ENCODE measurements at places on chromosomes 5 and 9.

- no peaks in the 10 kb centered on the region for H3K36me3 ChIP-seq
- H3K27ac ChIP-seq: peak within 1 kb of the TSS; percentile 45
- no peaks in the 10 kb centered on the region for H3K4me1 ChIP-seq
- peak; percentile 79 for ATAC-seq
Observed at GRCh38 chr9:90801241-90801972, at the start of gene SYK. SYK (plus strand) TSS chr9:90801819; CDS start chr9:90843899, 42,080 bp downstream.

- no peaks in the 10 kb centered on the region for H3K36me3 ChIP-seq
- no peak for ATAC-seq
- no peaks in the 10 kb centered on the region for H3K4me1 ChIP-seq
Observed at GRCh38 chr5:101047181-101047580, 144.1 kb upstream of the ST8SIA4 start.

GRCh38 chr5:151125421-151125820, 32.2 kb downstream of the ANXA6 start:
- no peak overlapping the region for H3K4me3 ChIP-seq
- peaks cover 72% of the 10 kb centered on the region for H3K4me1 ChIP-seq
- no peaks in the 10 kb centered on the region for H3K27me3 ChIP-seq
- ATAC-seq: no peak
- no peak overlapping the region for H3K27ac ChIP-seq

GRCh38 chr5:66969484-66969883, 227.1 kb downstream of the CD180 start:
- no peak for ATAC-seq
- H3K4me3 ChIP-seq: no peak overlapping the region
- H3K4me1 ChIP-seq: no peaks in the 10 kb centered on the region
- H3K27ac ChIP-seq: no peak overlapping the region

- H3K4me1 ChIP-seq: no peaks in the 10 kb centered on the region
- no peak overlapping the region for H3K4me3 ChIP-seq
- no peak overlapping the region for H3K27ac ChIP-seq
Observed at GRCh38 chr9:128721487-128722010, 2.4 kb downstream of the ZDHHC12 start.

DNA sequence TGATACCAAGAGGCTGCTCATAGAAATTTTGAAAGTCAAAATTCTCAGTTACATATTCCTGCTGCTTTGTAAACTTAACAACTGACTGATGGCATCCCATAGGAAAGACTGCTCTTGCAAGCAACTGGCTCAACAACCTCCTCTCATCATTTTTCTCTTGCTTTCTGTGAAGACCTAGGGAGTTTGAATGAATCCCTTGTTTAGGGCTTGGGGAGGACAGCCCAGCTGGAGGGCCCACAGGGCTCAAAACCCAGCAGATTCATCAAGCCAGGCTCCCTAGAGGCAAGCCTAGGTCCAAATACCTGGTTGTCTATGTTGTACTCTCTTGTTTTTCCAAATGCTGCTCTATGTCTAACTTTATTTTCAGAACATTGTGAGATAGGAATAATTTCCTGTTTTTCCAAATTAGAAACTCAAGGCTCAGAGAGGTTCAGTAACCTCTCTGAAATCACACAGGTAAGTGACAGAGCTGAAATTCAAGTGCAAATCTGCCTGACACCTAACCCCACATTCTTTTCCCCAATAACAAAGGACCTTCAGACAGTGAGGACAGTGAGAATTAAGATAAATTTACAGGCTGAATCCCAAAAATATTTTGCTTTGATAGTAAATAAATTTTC, 558.9 kb upstream of the KLF4 start:
- no peak overlapping the region for H3K4me3 ChIP-seq
- no peaks in the 10 kb centered on the region for H3K27me3 ChIP-seq
- ATAC-seq: no peak
- no peaks in the 10 kb centered on the region for H3K36me3 ChIP-seq

DNA sequence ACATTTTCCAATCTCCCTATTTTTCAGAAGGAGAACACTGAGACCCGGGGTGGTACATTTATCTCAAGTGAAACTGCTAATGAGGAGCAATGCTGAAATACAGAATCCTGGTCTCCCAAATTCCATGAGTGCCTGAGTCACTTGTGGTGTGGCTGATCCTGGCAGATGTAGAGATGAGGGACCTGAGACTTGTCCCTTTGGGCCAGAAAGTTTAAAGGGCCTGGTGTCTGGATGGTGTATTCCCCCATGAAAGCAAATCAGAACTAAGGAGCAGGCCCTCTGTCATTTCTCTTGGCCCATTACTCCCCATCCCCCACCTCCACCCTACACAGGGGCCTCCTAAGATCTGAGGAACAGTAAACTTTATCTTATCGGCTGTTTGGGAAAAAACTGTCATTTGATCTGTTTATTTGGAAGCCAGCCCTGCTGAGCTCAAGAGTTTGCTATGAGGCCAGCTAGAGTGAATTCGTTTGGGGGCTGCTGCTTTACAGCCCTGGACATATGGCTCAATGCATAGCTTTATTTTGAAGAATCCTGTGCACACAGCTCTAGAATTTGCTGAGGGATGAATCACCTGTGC, 140.3 kb downstream of the LHFPL2 start:
- no peaks in the 10 kb centered on the region for H3K27me3 ChIP-seq
- H3K27ac ChIP-seq: peak overlapping the region; percentile 81
- H3K4me3 ChIP-seq: no peak overlapping the region
- peaks cover 17% of the 10 kb centered on the region for H3K4me1 ChIP-seq

DNA sequence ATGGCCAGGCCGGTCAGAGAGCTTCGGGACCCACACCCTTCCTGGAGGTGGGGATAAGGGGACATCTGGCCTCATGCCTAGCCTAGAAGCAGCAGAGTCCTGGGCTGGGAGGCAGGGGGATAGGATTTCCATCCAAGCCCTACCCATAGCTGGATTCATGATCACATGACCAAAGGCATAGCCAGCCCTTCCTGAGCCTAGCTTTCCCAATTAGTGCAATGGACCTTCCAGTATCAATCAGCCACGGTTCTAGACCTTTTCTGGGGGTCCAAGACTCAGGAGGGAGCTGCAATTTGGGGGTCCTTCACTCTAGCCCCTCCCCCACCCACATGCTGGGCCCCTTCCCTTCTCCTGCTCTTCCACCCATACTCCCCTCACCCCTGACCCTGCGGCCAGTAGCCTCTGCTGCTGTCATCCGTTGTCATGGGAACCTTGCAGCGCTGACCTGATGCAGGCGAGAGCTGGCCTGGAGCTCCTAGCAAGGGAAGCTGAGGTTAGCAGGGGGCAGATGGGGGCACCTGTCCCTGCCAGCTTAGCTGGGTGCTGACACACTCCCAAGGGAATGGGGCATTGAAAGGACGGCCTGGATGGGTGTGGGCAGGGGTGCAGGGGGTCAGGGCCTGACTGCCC, 44.6 kb downstream of the CXXC5 start:
- H3K27me3 ChIP-seq: no peaks in the 10 kb centered on the region
- H3K36me3 ChIP-seq: no peaks in the 10 kb centered on the region
- no peaks in the 10 kb centered on the region for H3K4me1 ChIP-seq
- no peak overlapping the region for H3K27ac ChIP-seq
- no peak for ATAC-seq
